RPMI7951 (cell line): ENCODE measurements at places on chromosomes 6 and 20.

DNA sequence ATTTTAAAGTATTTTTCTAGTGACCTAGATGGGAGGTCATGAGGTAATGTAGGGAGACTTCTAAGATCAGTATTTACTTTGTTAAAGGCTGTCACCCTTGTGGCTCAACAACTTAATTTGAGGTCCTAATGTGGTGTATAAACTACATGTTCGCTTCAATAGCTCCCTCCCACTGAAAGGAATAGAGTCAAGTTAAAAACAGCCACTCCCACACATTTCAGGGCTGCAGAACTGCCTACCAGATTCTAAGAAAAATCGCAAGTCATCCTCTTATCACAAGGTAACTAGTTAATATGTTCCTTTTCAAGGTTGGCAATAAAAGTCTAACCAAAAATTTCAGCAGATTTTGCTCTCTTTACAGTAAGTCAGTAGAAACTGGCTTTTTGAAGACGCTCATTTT lies 15.1 kb downstream of the GSTA1 start:
- DNase-seq: no peak

DNA sequence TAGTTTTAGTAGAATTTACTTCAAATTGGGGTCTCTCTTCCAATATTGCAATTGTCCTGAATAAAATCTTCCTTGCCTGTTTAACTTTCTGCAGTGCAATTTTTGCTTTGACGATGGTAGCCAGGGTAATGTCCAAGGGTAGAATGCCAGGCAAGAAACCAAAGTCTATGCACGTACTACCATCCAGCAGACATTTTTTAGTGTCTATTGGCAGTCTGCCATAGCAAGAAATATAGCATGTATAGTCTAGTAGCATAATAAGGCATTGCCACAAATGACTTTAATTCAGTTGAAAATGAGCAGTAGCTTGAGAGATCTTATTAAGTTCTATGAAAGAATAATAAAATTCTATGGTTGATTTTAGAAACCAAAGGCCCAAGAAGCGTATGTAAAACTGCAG lies 62.3 kb upstream of the KCNQ5 start:
- DNase-seq: no peak

DNA sequence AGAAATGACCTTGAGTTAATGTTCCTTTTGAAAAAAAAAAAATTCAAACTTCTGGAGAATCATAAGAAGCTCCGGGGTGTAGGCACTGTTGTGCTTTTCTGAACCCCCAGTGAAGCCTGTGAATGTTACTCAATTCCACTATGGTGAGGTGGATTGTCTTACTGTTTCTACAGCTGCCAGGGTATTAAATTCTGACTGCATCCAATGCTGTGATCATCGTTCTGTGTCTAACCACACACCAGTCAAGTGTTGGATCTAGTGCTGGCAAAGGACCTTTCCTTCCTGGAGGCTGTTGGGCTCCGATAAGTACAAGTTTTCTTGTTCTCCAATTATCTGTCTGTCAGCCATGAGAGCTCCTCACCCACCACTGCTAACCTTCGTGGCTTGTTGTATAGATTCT lies 162.0 kb upstream of the EPHA7 start:
- no peak for DNase-seq

- DNase-seq: no peak
Measured at GRCh38 chr6:39930540-39930939, 3.7 kb downstream of the MOCS1 start.

DNA sequence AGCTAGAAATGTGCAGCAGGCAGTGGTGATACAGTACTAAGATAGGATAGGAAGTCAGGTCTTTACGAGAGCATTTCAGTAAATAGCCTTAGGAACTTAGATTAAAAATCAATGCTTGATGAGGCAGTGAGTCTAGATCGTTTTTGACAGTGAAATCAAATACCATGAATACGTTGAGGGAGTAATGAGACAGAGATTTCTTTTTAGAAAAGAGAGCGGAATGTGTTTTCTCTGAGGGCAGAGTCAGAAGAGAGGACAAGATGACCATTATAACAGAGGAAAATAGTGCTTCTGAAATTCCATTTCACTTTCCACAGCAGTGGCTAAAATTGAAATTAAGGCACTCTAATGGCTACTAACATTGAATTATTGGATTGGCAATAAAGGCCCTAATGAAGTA lies 339.6 kb downstream of the UTRN start:
- no peak for DNase-seq

- no peak for DNase-seq
Measured at GRCh38 chr6:96864216-96865054, 27.2 kb upstream of the GPR63 start.

DNA sequence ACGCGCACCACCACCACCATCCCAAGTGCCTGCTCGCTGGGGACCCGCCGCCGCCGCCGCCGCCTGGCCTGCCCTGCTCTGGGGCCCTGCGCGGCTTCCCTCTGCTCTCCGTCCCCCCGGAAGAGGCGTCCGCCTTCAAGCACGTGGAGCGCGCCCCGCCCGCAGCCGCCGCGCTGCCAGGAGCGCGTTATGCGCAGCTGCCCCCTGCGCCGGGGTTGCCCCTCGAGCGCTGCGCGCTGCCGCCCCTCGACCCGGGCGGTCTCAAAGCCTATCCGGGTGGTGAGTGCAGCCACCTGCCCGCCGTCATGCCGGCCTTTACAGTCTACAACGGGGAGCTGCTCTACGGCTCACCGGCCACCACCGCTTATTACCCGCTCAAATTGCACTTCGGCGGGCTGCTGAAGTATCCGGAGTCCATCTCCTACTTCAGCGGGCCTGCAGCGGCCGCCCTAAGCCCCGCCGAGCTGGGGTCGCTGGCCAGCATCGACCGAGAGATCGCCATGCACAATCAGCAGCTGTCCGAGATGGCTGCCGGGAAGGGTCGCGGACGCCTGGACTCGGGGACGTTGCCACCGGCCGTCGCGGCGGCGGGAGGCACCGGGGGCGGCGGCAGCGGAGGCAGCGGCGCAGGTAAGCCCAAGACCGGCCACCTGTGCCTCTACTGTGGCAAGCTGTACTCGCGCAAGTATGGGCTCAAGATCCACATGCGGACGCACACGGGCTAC lies 7.2 kb downstream of the PRDM13 start:
- no peak for DNase-seq

- no peak for DNase-seq
Measured at GRCh38 chr6:144181639-144182038, 31.3 kb downstream of the STX11 start.

GRCh38 chr6:88561954-88562315 lies 395.8 kb upstream of the CNR1 start:
- no peak for DNase-seq

GRCh38 chr6:89997456-89998445 lies 103.5 kb downstream of the GJA10 start:
- peak; percentile 88 for DNase-seq

DNA sequence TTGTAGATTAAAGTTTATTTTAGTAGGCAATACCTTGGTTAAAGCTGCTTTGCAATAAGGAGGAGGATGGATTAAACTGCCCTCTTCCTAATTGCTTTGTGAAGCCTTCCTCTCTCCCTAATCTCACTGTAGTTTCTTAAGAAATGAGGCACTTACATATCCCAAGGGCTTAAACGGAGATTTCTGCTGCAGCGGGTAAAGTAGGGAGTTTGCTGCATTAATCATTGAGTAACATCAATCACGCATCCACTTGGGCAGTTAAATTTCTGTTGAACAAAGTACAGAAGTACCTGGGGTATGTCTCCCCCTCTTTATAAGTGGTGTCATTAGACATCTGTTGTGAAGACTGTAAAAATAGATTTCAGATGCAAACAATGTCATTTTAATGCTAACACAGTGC lies 29.5 kb upstream of the ARID1B start:
- DNase-seq: no peak

GRCh38 chr20:59159493-59160376 lies 3.9 kb upstream of the ZNF831 start:
- no peak for DNase-seq

- peak; percentile 42 for DNase-seq
Measured at GRCh38 chr6:31293343-31293742, 21.5 kb upstream of the HLA-C start.

DNA sequence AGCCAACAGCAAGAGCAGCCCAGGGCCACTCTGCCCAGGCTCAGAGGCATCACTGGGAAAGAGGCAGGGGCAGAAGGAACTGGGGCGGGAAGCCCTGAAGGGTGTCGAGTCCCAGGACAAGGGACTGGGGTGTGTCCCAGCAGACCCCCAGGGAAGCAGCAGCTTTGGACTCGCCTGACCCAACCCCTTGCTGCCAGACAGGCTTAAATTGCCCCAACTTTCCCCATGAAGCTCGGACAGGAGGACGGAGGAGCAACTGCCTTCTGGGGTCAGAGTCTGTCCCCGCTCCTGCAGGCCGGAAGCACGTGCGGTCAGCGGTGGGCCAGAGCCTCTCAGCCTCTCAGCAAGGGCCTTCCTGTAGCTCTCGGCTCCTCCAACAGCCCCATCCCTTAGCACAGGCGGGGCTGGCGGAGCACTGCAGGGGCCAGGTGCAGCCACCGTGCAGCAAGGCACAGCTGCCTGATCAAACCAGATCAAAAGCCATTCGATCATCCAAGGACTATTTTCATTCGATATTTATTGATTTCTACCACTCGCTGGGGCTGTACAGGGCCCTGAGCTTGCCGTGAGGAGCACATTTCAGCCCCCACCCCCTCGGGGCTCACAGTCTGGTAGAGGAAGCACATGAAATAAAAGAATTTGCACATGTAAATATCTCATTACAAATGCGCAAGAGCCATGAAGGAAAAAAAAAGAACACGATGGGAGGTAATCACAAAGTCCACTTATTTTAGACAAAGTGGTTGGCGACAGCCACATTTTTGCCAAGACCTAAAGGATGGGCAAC lies 31.8 kb upstream of the STX16 start:
- no peak for DNase-seq

DNA sequence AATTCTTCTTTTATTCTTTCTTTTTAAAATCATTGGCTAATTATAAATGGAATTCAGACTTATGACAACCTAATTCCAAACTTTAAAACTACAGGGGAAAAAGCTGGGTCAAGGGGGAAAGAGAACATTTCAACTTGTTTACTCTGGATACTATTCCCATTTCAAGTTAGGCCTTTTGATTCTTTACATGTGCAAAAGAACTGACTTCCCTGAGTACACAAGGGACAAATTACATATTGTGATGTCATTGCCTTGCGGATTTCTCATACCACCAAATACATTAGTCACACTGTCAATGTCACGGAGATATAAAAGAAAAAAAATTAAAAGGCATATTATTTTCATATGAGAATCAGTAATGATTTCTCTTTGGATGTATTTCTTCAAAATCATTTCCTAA lies 96.5 kb upstream of the TBX18 start:
- no peak for DNase-seq

- no peak for DNase-seq
Measured at GRCh38 chr20:14431568-14431967, 94.2 kb upstream of the FLRT3 start.

GRCh38 chr6:111520524-111520923 lies 37.5 kb upstream of the REV3L start:
- DNase-seq: no peak

- peak; percentile 69 for DNase-seq
Measured at GRCh38 chr6:42100029-42100901, 42.2 kb downstream of the C6orf132 start.

- DNase-seq: peak; percentile 30
Measured at GRCh38 chr6:21949211-21949801, 347.5 kb downstream of the PRL start.

- no peak for DNase-seq
Measured at GRCh38 chr6:123352279-123352678, 284.5 kb downstream of the TRDN start.

GRCh38 chr20:48777005-48777404 lies 50.8 kb downstream of the PREX1 start:
- DNase-seq: no peak

DNA sequence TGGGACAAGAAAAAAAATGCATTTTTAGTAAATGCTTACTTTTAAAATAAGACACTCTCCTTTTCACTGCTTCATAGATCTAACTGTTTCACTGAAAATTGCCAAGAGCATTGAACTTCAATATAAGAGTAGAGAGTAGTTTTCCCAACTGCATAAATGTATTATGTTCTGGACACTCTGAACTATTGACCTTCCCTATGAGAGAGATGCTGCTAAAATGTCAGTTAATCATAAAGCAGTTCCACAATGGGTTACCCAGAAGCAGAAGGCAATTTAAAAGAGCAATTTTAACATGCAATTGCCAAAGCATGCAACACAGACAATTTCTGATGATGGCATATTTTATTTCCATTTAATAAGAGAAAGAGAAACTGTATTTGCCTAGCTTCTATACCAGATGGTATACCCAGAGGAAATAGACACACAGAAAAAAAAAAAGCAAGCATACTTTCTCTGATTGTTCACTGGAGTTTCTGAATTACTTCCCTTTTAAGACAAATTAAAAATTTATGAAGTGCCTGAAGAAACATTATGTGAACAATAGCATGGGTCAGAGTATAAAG lies 279.1 kb upstream of the THEMIS start:
- no peak for DNase-seq

- DNase-seq: no peak
Measured at GRCh38 chr6:38507173-38507572, 132.6 kb downstream of the BTBD9 start.

- no peak for DNase-seq
Measured at GRCh38 chr6:67221226-67221625, 1413.9 kb upstream of the ADGRB3 start.

DNA sequence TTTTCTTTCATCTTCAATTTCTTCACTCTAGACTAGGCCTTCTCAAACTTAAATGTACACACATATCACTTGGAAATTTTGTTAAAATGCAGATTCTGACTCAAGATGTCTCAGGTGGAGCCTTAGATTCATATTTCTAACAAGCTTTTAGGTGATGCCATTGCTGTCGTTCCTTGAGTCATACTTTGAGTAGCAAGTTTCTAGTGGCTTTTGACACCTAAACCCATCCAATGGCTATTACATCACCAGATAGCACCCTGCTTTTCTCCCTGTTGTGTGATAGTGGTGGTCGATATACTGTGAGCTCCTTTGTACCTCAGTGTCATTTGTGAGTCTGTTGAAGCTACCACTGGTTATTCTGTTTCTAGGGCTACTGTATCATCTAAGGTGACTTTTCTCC lies 34.8 kb upstream of the BAG2 start:
- DNase-seq: no peak

DNA sequence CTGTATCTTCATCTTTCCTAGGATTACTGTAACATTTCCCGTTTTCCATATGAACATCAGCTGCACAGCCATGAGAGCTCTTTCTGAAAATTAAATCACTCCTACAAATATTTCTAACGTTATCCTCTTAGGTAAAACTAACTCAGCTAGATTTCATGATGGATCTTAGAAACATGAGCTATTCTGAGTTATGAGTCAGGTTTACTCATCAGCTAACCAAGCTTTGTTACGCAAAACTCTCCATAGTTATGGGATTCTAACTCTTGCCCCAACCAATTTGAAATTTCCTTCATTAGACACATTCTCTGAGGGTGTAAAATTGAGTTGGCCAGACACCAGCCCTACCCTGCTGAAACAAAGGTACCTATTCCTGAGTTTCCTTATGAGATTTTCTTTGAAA lies 14.0 kb downstream of the DEFB110 start:
- DNase-seq: peak; percentile 14
